ENCODE measurements at places on chromosomes 5 and 9.

GRCh38 chr5:169474226-169474625 lies 109.3 kb upstream of the SPDL1 start:
- DNase-seq: no peak

GRCh38 chr5:129664336-129664937 lies 83.5 kb upstream of the MINAR2 start:
- DNase-seq: no peak

DNA sequence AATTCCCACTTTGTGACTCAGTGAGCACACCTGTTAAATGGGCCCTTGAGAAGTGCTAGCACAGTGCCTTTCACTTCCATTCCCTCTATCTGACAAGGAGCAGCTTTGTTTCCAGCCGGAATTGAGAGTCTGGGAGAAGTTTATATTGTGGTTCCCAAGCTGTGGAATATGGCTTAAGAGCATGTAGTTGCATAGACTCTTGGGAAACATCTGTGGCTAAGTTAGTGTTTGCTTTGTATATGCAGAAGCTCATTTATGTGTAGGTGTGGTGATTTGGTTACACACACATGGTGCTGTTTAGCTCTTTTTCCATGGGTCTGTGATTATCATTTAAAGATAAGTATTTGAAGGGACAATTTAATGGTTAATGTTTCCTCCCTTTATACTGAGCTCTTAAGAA lies 110.5 kb upstream of the HMHB1 start:
- DNase-seq: no peak

DNA sequence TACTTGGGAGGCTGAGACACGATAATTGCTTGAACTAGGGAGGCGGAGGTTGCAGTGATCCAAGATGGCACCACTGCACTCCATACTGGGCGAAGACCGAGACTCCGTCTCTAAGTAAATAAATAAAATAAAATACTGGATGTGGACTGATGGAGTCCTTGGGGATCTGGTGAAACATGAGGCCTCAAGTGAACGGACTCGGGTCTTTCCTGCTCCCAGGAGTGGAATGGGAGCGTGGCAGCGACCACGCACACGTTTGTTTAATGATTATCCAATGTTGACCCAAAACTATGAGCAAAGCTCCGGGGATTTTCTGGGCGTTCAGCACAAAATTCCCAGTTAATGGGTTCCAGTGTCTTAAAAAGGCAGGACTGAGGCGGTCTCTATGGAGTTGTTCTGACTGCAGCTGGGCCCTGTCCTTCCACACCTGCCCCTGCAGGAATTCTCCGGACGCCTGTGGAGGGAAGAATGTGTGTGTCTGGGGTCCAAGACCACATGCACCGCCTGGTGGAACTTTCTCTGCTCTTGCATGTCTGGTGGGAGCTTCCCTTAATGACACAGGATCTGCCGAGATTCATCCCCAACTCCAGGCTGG lies 26.6 kb downstream of the NEK6 start:
- DNase-seq: no peak

- DNase-seq: no peak
Observed at GRCh38 chr5:40801771-40802562, 3.8 kb upstream of the PRKAA1 start.

GRCh38 chr5:157785801-157786200 lies 42.3 kb downstream of the LSM11 start:
- DNase-seq: no peak

DNA sequence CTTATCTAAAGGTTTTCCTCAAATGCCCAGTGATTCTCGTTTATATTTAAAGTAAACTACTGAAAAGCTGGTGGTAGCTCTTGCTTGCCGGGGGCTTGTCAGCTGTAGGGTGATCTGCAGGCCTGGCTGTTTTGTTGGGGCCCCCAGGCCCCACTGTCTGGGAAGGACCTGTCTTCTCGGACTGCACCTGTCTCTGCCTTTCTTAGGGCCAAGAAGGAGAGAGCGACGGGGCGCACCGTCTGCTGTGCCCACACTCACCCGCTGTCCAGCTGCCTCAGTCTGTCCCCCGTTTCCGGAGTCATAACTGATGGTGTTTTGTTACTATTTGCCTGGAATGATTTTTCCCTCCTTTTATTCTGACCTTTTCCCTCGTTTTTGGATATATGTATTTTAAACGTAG lies 94.1 kb upstream of the CACNA1B start:
- no peak for DNase-seq

GRCh38 chr5:168935183-168935582 lies 356.0 kb upstream of the PANK3 start:
- DNase-seq: no peak

- no peak for DNase-seq
Observed at GRCh38 chr9:77899679-77900354, 131.8 kb downstream of the GNAQ start.

GRCh38 chr5:126450346-126450745 lies 27.1 kb downstream of the GRAMD2B start:
- no peak for DNase-seq

Measured in GM04503 (cell line).